Fibroblast of the conjunctiva (primary cell): ENCODE measurements at places on chromosomes 7 and 10.

- no peak for DNase-seq
These were observed 454.1 kb downstream of the PARD3 start for GRCh38 chr10:34360984-34361383.

DNA sequence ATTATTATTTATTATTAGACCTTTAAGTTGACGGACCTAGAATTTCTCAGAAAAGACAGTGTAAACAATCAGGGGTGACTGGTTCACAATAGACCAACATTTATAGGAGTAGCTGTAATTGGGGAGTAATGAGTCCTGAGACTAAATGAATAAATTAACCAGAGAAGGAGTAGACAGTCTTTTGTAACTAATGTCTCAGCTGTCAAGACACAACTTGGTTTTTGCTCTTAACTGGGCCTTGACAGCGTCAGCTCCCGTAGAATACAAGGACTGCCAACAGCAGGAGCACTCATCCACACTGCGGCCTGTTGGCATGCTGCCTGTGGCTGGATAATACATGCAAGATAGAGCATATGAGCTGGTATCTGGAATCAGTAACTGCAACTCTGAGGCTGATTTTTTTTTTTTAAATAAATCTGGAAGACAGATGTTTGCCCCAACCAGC lies 123.9 kb downstream of the CACNA2D1 start:
- DNase-seq: peak; percentile 79

GRCh38 chr7:84666651-84667050 lies 472.1 kb upstream of the SEMA3A start:
- DNase-seq: no peak

- DNase-seq: no peak
These were observed 264.7 kb upstream of the AKR1E2 start for GRCh38 chr10:4561296-4561695.

- peak; percentile 68 for DNase-seq
These were observed 1.6 kb downstream of the ZNF746 start for GRCh38 chr7:149495785-149496641.

DNA sequence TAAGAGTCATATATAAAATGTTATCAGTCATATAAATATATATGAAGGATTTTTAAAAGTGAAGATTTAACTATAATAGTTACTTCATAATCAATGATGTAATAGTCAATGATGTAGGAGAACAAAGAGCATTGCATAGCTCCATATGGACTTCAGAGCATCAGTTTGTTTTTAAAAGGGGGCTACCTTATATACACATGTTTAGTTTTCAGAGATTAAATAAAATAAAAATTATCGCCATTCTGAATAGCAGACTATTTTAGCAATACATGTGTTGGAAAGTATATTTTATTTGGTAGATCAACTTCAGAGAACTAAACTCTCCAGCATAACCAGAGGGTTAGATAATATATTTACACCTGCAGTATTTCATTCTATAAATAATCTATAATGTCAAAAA lies 29.1 kb upstream of the EPC1 start:
- no peak for DNase-seq

DNA sequence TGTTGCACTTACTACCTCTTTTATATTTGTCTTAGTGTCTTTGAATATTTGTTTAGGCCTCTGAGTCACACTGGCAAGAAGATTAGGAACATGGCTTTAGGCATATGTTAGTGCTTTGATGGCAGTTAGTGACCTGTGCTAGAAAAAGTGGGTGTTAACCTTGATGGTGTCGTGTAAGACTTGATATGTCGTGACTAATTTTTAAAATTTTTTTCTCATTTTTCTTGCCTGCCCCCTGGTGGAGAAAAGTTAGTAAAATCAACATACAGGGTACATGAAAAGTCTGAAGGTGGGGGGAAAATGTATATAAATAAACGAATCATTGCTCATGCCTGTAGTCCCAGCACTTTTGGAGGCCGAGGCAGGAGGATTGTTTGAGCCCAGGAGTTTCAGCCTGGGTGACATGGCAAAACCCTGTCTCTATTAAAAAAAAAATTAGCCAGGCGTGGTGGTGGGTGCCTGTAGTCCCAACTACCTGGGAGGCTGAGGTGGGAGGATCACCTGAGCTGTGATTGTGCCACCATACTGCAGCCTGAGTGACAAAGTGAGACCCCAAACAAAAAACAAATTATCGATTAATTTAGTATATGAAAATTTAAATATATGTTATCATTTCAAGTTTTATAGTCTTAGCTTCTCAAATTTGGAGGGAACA lies 44.6 kb downstream of the TAX1BP1 start:
- peak; percentile 36 for DNase-seq

DNA sequence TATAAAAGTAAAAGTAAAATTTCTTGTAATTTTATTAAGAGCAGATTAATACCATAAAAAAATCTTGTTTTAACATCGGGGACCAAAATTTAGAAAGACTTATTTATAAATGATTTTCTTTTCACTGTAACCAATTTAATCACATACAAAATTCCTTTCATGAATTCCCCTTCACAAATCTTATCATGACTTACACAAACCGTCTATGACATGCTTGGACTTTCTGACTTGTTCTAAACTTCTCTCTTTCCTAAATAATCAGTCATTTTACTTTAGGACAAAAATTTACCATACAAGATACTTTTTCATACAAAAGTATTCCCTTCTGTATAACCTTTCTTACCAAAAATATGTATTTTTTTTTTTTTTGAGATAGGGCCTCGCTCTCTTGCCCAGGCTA lies 9.3 kb downstream of the CROT start:
- no peak for DNase-seq

- no peak for DNase-seq
These were observed 11.1 kb downstream of the HTR7 start for GRCh38 chr10:90846746-90847145.

DNA sequence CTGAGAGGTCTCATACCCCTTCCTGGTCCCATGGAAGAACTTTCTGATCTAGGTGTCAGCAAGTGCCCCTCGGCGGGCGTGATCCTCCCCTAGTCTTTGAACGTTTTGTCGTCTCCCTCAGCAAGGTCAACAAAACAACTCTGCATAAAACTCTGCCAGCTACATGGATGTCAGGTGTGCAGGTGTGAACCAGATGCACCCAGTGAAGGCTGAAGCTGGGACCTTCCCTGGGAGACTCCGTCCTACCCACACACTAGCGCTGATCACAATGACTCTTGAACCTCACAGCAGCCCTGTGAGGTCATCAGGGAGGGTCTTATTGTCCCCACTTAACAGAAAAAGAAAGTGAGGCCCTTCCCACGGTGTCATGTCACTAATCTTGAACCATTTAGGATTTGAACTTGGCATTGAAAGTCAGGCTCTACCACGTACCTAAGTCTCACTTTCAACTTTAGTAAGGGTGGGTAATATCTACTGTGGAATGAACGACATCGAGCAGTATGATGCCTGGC lies 68.1 kb downstream of the VSTM4 start:
- no peak for DNase-seq

GRCh38 chr10:132390170-132390920 lies 6.7 kb upstream of the PWWP2B start:
- peak; percentile 43 for DNase-seq

DNA sequence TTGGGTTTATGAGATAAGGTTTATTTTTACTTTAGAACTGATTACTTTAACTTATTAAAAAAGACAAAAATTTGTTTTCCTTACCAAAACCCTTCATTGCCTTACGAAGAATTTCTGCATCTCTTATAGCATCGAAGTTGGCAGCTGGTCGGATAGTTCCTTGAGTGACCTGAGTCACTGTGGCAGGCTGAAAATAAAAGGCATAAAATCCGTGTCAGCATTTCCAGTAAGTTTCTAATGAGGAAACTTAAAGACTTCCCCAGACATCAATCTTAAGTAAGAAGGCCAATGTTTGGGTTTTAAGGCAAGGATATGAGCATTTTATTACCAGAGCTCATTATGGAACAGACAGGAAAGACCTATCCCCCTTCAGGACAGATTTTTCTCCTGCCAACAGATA lies 25.6 kb downstream of the ANXA7 start:
- DNase-seq: no peak

DNA sequence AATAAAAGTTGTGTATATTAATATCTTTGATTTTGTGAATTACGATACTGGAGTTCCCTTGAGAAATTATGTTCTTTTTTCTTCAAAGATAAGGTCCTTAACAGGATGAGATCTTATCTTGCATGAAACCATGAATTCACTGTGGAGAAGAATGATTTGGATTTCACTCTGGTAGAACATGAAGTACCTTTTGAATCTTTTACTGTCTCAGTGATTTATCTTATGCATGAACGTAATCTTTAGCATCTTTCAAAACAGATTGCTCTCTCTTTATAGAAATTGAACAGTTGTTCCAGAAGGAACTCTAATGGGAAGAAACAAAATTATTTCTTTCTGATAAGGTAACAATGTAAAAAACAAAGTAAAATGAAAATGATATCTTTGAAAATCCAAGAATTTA lies 11.0 kb upstream of the ZNF438 start:
- DNase-seq: no peak

DNA sequence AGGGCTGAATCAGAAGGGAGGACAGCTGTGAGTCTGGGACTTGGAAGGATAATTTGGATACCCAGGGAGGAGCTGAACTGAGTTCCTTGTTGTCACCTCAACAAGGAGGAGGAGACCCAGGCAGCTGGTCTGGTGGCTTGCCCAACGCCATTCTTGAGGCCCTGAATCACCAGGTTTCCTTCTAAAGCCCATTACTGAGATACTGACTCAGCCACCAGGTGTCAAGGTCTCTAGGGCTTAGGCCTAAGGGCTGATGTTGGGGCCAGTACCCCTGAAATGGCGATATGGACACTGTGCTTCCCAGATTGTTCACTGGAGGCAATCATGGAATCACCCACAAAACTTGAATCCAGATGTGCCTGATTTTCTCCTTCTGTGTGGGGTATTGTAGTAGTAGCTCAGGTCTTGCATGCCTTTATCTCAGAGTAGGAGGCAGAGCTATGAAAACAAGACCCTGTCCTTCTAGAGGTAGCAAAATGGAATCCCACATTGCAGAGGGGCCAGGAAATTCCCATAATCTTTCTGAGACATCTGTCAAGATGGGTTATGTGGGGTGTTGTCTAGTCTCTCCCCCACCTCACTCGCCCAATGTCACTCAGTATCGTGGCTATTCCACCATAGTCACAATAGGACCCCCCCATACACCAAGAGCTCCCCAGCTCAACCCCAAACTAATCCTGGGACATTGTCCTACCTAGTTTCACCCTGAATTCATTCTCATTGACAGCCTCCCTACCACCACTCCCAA lies 1.8 kb upstream of the ATG9B start:
- DNase-seq: no peak

GRCh38 chr7:95674101-95674500 lies 77.8 kb upstream of the PDK4 start:
- no peak for DNase-seq

DNA sequence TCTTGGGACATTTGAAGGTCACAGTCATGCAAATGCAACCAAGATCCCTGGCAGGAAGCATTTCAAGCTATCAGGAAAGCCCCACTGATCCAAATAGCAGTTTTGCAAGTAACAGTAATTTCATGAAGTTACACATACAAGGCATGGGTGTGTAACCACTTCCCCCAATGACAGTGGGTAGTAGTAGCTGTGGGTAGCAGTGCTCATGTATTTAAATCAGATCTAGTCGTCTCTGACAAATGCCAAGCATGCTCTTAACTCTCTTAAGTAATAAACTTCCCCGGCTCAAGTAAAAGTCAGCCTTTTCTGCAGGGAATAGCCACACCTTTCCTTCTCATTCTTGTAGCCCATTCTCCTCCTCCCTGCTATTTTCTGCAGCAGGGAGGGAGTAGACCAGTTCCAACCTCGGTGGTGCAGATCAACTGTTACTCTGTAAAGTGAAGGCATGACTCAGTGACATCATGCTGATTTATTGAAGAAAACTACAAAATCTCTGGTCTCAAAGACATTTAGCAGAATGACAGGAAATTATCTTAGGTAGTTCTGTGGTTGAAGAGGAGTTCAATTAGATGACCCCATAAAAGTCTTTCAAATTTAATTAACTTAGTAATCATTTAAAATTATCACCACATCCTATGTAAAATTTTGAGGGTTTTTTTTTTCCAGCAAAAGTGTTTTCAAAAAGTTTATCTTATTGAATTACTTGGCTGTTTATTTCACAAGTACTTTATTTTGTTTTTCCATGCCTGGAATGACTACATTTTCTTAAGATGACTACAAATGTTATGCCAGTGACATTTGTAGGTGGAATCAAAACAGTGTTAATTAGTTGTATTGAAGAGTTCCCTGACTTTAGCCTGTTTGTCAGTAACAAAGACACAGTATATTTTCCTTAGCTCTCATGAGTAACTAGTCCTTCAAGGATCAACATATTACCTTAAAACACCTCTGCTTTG lies 568.3 kb downstream of the INHBA start:
- DNase-seq: no peak

GRCh38 chr7:139901056-139901795 lies 72.2 kb downstream of the TBXAS1 start:
- DNase-seq: no peak

DNA sequence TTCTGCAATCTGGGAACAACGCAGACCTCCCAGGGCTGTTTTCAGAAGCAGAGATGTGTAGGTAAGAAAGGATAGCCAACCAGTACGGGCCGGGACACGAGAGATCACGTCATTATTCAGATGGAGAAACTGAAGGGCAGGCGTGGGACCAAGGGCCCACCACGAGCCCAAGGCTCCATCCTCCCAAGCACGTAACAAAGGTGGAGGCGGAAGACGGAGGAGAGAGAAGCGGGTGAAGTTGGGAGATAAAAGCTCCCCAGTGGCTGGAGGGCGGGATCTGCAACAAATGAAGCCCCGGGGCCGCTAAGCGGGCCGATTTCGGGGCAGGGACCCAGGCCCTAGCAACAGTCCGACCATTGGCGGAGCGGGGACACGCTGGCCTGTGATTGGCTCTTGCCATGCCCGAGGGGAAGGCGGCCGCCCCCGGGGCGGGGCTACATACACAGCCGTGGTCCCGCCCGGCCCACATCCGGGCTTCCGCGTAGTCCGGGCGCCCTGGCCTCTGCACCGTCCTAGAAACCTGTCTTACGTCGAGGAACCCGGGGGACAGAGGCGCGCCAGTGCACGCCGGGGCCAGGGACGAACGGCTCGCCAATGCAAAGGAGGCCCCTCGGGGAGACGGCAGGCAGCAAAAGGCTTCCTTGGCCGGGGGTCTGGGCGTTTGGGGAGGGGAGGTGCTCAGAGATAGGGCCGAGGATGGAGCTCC lies 15.5 kb downstream of the HSPB1 start:
- peak; percentile 94 for DNase-seq

DNA sequence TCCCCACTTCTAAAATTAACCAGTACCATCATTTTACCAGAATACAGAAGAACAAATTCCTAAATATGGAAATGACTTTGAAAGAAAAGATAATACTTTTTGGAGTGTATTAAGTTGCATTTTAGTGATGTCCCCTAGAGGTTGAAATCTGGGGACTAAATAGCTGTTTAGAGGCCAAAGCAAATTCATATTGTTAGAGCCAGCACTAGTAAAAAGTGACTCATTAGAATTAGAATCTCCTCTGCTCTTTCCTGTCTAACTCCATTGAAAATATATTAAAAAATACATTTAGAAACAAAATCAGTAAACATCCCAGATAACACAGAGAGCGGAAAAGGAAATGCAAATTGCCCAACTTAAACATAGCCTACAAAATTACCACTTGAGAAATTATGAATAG lies 1189.6 kb upstream of the C7orf33 start:
- DNase-seq: no peak
